ENCODE measurements at places on chromosomes 3 and 15.

DNA sequence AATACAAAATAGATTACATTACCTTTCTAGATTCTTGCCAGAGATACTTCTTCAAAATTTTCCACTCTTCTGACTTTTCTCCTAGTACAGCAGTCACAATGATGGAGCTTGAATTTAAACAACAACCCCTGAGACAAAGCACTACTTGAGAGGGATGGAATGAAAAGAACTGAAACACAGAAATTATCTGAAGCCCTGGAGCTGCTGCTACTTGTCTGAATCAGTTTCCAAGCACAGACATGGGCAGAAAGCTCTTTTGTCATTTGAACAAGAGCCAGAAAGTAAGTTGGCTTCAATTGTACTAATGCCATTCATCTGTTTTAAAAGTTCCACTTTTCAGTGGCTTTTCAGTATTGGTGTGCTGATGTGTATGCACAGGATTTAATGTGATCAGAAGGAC lies 718.5 kb upstream of the ARPP21 start:
- no peak for DNase-seq

- DNase-seq: no peak
Measured at GRCh38 chr3:94043285-94043684, 14.9 kb upstream of the STX19 start.

DNA sequence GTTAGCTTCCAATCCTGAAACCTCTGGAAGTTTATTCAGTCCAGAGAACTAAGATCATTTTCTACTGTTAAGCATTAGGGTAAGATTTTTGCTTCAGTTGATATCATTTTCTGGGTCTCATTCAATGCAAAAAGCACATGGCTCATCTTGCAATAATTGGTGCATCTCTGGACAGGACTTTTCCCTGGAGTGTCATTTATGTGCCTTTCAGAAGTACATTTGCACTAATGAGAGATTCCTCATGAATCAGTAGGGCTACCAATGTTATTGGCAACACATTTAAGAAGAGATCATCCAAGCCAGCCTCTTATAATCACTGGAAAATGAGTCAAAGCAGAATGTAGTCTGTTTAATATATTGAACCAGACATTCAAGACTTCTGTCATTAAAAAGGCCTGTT lies 224.2 kb upstream of the CHRNA7 start:
- DNase-seq: no peak

GRCh38 chr3:130933801-130934345 lies 40.0 kb downstream of the ATP2C1 start:
- no peak for DNase-seq

DNA sequence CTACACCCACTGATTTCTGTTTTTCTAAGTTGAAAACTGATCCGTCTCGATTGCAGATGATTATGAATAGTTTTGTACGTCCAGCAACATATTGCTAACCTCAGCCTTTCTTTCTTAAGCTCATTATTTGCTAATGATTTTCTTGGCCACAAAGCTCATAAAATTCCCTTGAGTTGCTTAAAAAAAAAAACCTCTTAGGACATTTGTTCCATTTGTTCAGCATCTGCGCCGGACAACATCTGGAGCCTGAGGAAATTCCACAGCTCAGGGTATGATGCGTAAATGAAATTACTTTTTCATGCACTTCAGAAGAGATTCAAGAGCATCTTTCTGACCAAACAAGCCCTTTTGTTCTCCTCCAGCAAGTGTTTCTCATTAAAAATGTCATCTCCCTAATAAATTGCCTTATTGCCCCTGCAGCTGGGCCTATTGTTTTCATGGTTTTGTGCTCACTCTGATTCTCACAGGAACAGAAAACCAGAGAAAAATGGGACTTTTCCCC lies 249.1 kb upstream of the MCTP2 start:
- DNase-seq: no peak

GRCh38 chr3:140595295-140595694 lies 82.6 kb upstream of the TRIM42 start:
- no peak for DNase-seq
